Adipose tissue (tissue), 3 donors: ENCODE measurements at places on chromosomes 5 and 9. TPM values are rescaled to one million over a fixed set of nuclear protein-coding genes. Genes with fewer than 3 reads are reported as not detected.

C9orf50 gene
- polyA plus RNA-seq, result 0.04 TPM

TGFBR1 gene
- polyA plus RNA-seq, result 3.7 TPM

PHF19 gene
- polyA plus RNA-seq, result 10.6 TPM

ZNF879 gene
- polyA plus RNA-seq, result 1.2 TPM

BRD9 gene
- polyA plus RNA-seq, result 15.6 TPM
